ENCODE measurements at places on chromosomes 1 and 21.

- no peak for DNase-seq
Measured at GRCh38 chr1:199687321-199687720, 340.2 kb upstream of the NR5A2 start.

- no peak for DNase-seq
Measured at GRCh38 chr1:178645808-178646200, 79.2 kb upstream of the RALGPS2 start.

- no peak for DNase-seq
Measured at GRCh38 chr1:41803656-41804055, 115.1 kb downstream of the HIVEP3 start.

DNA sequence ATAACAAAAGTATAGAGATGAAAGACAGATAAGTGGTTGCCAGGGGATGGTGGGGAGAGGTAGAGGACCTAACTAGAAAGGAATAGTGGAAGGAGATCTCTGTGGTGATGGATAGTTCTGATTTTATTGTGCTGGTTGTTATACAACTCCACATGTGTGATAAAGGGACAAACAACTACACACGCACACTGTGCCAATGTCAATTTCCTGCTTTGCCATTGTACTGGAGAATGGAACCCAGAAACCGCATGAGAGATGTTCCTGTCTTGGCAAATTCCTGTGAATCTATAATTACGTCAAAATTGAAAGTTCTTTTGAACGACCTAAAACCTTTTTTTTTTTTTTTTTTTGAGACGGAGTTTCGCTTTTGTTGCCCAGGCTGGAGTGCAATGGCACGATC, 11.0 kb downstream of the TNFRSF9 start:
- DNase-seq: no peak

DNA sequence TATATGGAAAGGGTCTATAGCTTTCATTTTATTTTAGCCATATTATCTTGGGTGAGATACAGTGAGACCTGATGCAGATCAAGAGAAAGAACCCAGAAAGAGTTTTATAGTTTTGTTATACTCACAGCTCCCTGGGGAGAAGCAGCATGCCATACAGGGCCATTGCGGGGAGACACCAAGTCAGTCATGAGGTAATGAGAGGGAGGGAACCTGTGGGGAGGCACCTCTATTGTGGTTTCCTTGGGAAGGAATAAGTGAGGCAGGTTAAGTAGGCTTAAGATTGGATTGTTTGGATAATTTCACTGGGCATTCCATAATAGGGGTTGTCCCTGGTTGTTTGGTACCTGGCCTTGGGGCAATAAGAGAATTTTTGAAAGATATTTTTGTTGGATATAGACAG, 19.7 kb downstream of the AXDND1 start:
- DNase-seq: no peak

GRCh38 chr1:235268379-235269125, 59.4 kb downstream of the ARID4B start:
- DNase-seq: no peak

DNA sequence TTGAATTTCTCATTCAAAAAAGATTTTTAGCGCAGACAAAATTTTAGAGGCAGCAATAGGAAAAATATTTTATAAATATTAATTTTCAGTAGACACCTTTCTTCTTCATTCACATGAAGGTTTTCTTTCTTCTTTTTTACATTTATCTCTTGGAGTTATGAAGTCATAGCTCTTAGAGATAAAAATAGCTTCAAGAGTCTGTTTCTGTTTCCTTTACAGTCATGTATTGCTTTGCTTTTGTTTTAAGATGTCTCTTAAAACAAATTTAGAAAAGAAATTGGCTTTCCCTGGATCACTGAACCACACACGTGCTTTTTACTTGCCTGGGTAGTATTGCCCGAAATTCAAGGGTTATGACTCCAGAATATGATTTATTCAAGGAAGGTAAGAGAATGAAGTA, 369.9 kb upstream of the LRRC7 start:
- DNase-seq: no peak

GRCh38 chr1:155591770-155592169, 18.2 kb upstream of the MSTO1 start:
- DNase-seq: no peak

DNA sequence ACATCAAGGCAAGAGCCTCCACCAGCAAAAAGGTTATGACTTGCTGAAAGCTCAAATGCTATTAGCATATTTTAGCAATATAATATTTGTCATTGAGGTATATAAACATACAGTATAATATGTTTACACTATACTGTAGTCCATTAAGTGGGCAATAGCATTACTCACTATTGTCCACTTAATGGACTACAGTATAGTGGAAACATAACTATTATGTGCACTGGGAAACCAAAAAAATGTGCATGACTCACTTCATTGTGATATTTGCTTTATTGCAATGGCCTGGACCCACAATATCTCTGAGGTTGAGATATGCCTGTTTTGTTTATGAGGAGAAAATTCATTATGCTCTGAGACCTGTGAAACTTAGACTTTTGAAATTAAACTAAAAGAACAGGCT, 300.0 kb downstream of the BARHL2 start:
- DNase-seq: no peak

GRCh38 chr1:80375662-80376061, 1369.1 kb upstream of the ADGRL4 start:
- no peak for DNase-seq

Data from stimulated activated CD4-positive, alpha-beta T cell treated with anti-CD3 and anti-CD28 coated beads, Interleukin-1b, Interleukin-23, amount 100 ng/mL, for 1 hour (primary cell).